ENCODE measurements at places on chromosomes 4 and X.

GRCh38 chrX:98231003-98231402 is 1347.3 kb downstream of the RPA4 start:
- no peak for DNase-seq

- DNase-seq = no peak
Observed at GRCh38 chr4:83331956-83332355, 2.7 kb downstream of the HPSE start.

GRCh38 chr4:170705907-170706306 is 616.2 kb upstream of the AADAT start:
- DNase-seq = no peak

GRCh38 chr4:17773135-17773698 is 8.2 kb downstream of the FAM184B start:
- no peak for DNase-seq

DNA sequence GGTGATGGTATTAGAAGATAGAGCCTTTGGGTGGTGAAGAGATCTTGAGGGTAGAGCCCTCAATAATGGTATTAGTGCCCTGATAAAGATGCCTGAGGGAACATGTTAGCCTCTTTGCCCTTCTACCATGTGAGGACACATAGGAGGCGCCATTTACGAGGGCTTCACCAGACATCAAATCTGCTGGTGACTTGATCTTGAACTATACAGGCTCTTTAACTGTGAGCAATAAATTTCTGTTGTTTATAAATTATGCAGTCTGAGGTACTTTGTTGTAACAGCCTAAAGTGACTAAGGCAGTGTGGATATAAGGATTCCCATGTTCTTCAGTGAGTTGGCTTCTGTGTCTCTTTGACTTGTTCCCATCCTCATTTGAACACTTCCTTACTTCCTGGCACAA is 11.8 kb downstream of the MOB1B start:
- DNase-seq = no peak

DNA sequence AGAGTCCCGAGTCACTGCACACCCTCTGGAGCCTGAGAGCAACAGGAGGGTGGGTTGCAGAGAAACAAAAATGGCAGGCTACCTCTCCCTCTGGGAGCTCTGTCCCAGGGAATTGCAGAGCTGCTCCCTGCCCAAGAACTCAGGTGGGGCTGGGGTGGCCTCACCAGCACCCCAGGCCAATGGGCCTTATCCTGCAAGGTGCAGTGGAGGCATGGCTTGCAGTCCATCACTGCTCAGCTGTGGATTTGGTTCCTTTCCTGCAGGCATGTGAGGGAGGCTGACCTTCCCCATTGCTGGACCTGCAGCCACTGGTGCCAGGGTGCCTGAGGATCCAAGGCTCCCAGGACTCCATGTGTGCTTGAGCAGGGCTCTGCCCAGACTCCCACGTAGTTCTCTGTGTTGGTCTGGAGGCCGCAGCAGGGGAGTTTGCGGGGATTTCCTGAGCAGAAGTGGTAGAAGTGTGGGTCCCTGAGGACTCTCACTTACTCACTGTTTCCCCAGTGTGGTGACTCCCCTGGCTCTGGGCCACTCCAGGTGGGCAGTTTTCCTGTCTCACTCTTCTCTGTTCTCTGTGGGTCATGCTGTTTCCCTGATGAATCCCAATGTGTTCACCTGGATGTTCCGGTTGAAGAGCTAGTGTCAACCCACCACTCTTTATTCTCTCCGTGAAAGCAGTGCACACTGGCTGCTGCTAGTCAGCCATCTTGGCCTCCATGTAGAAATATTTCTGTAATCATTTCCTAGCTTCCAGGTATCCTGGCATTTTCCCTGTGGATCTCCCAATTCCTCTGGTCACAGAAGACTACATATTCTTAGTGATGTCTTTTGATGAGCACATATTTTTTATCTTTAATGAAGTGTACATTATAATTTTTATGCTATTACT is 82.3 kb downstream of the ARHGAP24 start:
- no peak for DNase-seq

GRCh38 chr4:81954271-81954670 is 419.5 kb downstream of the HNRNPD start:
- no peak for DNase-seq

GRCh38 chr4:125676583-125676982 is 361.8 kb downstream of the FAT4 start:
- DNase-seq = no peak

DNA sequence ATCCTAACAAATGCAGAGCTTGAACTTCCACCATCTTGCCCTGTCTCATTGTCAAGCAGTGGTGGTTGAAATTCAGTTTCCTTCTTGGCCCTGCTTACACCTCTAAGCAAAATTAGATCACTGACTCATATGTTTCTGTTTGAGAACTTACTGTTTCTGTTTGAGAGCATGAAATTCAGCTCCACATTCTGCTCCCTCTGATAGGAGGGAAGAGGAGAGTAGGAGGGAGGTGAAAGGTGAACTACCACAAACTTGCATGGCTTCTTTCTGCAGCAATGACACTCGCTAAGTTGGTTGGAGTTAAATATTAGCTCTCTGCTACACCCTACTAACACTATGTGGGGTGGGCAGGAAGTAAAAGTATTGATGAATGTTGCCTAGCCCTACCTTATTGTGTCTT is 117.8 kb upstream of the EDA2R start:
- DNase-seq = no peak

DNA sequence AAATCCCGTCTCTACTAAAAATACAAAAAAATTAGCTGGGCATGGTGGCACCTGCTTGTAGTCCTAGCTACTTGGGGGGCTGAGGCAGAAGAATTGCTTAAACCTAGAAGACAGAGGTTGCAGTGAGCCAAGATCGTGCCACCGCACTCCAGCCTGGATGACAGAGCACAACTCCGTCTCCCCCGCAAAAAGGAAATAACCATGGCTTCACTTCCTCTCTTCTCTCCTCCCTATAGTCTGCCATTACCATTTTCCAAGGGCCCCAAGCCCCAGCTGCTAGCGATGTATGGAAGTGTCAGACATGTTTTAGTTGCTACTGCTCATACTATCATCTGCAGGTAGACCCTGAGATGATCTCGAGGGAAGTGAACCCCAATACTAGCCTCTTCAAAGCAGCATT is 177.3 kb upstream of the FAM9B start:
- DNase-seq = no peak

DNA sequence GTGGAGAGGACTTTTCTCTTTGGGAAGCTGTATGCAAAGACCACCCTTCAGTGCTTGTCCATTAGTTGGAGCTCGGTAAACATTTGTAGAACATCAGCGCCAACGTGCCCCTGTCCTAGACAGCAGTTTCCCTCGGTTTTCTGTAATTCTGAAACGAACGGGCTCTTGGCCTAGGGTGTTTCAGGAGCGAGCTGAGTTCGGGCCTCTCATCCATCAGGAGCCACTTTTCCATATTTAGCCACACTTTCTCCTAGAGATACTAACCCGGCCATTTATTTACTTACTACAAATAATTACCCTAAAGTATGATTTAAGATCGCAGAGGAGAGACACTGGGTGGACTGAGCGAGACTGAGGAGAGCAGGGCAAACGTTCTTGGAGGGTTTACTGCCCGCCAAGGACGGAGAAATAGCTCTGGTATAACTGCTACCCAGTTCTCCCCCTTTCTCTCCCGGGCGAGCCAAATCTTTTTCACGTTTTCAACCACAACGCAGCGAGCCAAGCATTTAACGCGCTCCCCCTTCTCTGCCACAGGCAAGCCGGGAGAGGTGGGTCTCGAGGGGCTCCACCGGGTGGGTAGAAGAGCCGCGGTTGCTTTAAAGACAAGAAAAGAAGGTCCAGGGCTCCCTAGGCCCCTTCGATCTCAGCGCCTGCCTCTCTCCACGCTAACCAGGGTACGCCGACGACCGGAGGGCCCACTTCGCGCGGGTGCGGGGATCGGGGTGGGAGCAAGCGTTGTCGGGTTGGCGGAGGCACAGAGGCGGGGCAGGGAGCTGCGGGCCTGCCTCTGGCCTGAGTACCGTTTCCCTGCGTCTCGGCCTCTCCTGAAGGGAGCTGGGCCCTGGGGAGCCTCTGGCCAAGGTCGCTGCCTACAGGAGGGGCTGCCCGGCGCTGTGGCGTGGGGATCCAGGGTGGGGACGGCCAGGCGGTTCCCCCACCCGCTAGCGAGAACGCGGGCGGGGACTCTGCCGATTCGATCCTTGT is 10.8 kb upstream of the PITX2 start:
- DNase-seq = no peak

- no peak for DNase-seq
Observed at GRCh38 chrX:119655125-119655524, 37.8 kb downstream of the SEPTIN6 start.

- no peak for DNase-seq
Observed at GRCh38 chrX:132676561-132677186, 187.8 kb upstream of the MBNL3 start.

DNA sequence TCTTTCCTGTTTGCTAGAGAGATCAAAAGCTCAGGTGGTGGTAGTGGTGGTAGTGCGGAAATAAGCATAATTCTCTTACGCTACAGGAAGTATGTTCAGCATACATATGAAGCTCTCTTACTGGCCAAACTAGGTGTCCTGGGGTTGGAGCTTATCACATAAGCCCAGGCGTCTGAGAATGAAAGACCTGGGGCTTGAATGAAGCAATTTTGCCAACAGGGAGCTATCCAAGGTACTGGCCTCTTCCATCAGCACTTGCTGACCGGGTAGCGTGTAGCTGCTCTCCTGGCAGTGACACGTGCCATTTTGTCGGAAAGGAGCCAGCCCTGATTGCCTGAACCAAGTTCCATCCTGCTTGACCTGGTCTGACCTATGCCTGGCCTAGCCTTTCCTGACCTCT is 65.9 kb upstream of the HPF1 start:
- no peak for DNase-seq

GRCh38 chr4:1093391-1094335 is 19.7 kb downstream of the RNF212 start:
- DNase-seq = no peak

DNA sequence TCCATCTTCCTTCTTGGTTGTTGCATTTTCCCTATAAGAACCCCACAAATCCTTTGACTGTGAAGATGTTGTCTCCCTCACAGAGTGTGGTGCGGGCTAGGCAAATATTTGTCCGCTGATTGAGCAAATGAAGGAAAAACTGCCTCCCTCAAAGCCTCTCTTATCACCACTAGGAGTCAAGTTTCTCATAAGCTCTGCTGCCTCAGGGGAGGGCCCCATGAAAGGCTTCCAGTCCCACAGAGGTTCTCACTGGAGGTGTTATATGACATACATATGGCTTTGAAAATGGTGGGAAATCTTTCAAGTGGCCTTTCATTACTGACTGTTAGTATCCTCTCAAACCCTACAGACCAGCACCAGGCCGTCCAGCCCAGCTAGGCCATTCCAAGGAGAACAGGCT is 9.3 kb downstream of the VGLL1 start:
- no peak for DNase-seq

- no peak for DNase-seq
Observed at GRCh38 chr4:171629182-171629581, 184.0 kb upstream of the GALNTL6 start.

GRCh38 chr4:181517491-181517890 is 725.7 kb upstream of the TENM3 start:
- DNase-seq = no peak

- no peak for DNase-seq
Observed at GRCh38 chr4:110122201-110122600, 76.2 kb downstream of the ELOVL6 start.

GRCh38 chr4:108546728-108547127 is 73.6 kb upstream of the RPL34 start:
- no peak for DNase-seq

- DNase-seq = no peak
Observed at GRCh38 chr4:70203601-70204000, 8.1 kb downstream of the ODAM start.

- DNase-seq = no peak
Observed at GRCh38 chr4:165328708-165329107, 1.2 kb downstream of the MSMO1 start.

DNA sequence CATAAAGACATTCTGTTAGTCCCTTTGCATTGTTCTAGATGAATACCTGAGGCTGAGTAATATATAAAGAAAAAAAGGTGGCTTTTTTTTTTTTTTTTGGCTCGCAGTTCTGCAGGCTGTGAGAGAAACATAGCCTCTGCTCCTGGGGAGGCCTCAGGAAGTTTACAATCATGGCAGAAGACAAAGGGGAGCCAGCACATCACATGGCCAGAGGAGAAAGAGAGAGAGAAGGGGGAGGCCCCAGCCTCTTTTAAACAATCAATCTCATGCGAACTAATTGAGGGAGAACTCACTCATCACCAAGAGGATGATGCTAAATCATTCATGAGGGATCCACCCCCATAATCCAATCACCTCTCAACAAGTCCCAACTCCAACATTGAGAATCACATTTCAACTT is 364.0 kb upstream of the EPHA5 start:
- DNase-seq = no peak

GRCh38 chr4:81039351-81039972 is 9.0 kb downstream of the BMP3 start:
- DNase-seq = no peak

GRCh38 chrX:109384699-109385098 is 97.2 kb downstream of the GUCY2F start:
- DNase-seq = no peak

GRCh38 chr4:56289934-56290333 is 97.4 kb downstream of the AASDH start:
- no peak for DNase-seq

DNA sequence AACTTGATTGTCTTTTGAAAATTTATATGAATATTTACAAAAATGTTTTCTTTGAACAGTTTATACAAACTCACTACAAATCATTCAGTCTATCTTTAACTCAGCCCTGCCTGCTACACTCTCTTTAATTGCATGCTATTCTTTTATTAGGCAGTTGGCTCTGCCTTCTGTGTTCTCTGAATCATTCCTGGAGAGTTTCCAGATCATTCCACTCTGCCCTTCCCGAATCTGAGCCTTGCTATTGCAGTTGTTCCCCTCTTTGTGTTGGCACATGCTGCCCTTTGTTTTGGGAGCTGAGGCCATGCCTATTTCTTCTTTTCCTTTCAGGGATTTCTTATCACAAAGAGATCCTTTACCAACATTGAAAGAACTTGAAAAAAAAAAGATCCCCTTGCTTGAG is 8.7 kb upstream of the TECRL start:
- DNase-seq = no peak

GRCh38 chr4:37082912-37083311 is 161.6 kb upstream of the NWD2 start:
- DNase-seq = no peak
